ENCODE measurements at places on chromosomes 13 and 19.
A peak's percentile ranks its signal among the peaks of the same experiment; 100 is the strongest.

DNA sequence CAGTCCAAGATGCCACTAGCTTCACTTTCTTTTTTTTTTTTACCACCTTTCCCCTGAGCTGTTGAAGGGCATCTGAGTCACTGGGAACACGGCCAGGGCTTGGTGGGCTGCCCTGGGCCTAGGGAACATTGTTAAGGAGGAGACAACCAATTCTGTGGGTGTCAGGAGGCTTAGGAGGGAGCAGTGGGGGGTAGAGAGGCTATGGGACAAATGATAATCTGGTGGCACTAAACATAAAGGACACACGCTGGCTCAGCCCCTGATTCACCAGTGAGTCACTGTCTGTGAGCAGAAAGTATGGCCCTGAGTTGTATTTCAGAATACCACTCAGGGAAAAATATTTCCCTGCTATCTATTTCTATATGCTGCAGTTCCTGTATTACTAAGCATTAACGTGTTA, 207.8 kb downstream of the DCLK1 start:
- no peak for DNase-seq

GRCh38 chr19:34173193-34173956, 1.1 kb downstream of the LSM14A start:
- no peak for DNase-seq

- no peak for DNase-seq
Observed at GRCh38 chr13:111663953-111664421, 343.5 kb downstream of the TEX29 start.

DNA sequence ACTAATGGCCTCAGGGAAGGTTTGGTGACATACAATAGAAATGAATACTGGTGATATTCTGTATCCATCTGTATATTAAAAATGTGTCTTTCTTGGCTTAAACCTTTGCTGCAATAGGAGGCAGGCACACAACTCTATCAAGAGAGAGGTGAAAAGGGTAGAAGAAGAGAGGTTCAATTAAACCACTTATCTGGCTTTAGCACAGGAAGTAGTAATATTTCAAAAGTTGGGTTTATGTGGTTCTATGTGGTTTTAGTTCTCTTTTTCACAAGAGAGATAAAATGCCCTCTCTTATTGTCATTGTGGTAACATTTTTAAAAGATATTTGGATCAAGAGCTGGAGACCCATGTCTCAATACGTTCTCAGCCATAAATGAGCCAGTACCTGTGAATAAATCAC, 146.2 kb upstream of the FNDC3A start:
- no peak for DNase-seq

DNA sequence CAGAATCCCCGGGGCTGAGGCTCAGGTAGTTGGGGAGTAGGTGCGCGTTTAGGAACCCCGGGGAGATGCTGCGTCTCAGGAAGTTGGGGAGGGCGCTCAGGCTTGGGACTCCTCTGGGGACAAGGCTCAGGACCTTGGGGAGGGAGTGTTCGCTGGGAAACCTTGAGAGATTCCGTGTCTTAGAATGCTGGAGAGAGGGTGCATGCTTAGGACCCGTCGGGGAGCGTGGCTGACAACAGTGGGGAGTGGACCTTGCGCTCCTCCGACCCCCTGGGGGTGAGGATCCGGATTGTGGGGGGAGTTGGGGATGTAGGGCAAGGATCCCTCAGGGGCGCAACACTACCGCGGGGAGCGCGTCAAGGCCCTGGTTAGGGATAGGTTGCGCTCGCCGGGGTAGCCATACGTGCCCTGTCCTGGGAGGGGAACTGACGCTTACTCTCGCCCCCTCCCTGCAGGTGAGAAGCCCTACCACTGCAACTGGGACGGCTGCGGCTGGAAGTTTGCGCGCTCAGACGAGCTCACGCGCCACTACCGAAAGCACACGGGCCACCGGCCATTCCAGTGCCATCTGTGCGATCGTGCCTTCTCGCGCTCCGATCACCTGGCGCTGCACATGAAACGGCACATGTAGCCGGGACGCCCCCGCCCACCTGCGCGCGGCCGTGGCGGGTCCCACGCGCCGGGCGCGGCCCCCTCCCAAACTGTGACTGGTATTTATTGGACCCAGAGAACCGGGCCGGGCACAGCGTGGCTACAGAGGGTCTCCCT, 2.0 kb downstream of the KLF2 start:
- DNase-seq: no peak

GRCh38 chr13:51793570-51794271, 10.2 kb downstream of the DHRS12 start:
- peak; percentile 30 for DNase-seq

DNA sequence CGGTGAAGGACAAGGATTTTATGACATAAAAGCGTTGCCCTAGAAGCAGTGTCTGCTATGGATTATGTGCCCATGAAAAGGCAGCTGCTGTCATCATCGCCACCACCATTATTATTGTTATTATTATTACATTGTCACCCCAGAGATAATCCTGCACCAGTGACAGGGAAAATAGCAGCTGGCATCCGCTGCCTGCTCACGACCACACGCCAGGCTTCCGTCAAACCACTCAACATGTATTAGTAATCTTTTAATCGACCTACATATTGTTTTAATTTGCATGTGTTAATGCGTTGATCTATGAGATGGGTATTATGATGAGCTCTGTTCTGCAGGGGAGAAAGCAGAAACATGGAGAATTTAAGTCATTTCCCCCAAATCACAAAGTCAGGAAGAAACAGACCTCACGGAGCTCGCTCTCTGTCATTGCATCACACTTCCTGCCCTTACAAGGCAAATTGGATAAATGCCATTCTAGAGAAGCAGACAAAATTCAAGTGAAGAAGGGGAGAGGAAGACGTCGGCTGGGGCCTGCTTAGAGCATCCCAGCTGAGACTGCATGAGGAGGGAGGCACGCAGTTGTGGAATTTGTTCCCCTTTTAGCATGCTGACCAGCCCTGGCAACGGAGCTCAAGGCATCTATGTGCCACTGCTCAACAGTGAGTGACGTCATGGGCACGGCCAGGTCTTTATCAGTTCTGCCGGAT, at the start of gene FFAR3:
Gene FFAR3, plus strand, starts transcription at position 594 of the 707 bp plus-strand sequence. CDS start 431 bp downstream, outside the sequence.
- peak; percentile 24 for DNase-seq

DNA sequence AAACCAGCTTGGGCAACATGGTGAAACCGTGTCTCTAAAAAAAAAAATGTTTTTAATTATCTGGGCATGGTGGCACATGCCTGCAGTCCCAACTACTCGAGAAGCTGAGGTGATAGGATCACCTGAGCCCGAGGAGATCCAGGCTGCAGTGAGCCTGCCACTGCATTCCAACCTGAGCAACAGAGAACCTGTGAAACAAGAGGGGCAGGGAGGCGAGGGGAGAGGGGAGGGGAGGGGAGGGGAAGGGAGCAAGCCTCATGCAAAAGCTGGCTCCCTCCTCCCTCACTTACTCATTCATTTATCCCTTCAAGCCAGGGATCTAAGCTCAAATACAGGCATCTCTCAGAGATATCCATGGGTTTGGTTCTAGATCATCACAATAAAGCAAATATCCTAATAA, 8.9 kb downstream of the ATP7B start:
- DNase-seq: no peak

GRCh38 chr19:39778763-39779162, at the start of gene LEUTX:
Gene LEUTX (plus strand): TSS chr19:39778854. CDS start chr19:39778921, 67 bp downstream.
- DNase-seq: no peak

DNA sequence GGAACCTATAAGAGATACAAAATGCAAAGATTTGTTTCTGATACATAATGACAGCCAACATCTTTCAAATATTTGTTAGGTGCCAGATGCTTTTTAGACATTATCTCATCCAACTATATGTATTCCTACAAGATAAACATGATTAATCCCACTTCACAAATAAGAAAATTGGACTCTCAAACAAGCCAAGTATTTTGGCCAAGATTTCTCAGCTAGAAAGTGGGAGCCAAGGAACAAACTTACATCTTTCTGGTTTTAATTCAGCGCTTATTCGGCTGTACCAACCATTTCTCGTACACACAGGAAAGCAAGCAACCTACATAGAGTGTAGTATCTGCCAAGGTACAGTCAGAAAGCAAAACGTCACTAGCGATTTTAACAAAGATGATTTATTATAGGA, 85.7 kb upstream of the SERP2 start:
- DNase-seq: no peak

GRCh38 chr13:76470991-76471390, 415.2 kb downstream of the KCTD12 start:
- no peak for DNase-seq

DNA sequence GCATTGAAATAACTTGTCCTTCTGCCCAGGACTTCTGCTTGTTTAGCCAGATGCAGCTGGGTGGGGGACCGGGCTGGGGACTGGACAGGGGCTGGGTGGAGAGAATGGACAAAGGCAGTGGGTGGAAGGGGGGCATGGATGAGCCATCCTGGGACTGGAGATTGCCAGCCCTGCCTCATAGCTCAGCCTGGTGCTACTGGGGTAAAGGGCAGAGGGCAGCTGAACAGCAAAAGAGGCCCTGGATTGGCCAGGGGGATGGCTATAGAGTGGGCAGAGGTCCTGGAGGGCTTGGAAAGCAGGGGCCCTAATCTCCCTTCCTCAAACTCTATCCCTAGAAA, 17.7 kb upstream of the PLAUR start:
- peak; percentile 22 for DNase-seq

GRCh38 chr13:35769812-35770211, 293.3 kb upstream of the MAB21L1 start:
- DNase-seq: no peak

- DNase-seq: no peak
Observed at GRCh38 chr13:113857531-113858195, 6.2 kb downstream of the GAS6 start.

DNA sequence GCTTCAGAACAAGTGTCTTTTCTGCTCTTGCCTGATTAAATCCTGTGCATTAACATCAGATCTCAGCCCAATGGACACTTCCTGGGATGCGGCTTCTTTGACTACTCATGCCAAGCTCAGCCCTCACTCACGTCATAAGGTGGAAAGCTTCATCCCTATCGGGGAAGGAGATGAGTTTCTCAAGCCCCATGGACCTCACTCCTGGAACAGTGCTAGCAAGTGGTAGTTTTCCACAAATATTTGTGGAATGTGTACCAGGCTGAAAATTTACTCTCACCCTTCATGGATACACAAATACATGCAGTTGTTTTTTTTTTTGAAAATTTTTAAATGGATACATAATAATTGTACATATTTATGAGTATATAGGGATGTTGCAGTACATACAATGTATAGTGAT, 34.6 kb upstream of the FARP1 start:
- DNase-seq: no peak

DNA sequence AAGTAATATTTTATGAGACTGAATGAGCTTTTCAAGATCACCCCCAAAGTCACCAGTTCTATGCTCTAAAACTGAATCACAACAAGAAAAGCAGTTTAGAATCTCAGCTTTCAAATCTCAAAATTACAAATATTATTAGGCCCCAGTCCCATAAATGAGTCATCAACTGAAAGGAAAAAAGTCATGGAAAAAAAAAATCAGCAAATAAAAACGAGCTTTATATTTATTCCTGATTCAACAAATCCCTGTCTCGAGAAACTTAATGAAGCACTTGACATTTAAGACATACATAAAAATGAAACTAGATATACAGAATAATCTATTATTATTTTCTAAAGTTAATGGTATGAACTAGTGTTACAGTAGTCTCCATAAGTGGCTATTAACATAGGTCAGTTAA, 203.0 kb downstream of the DIAPH3 start:
- no peak for DNase-seq

GRCh38 chr13:31101472-31102170, 60.1 kb downstream of the HSPH1 start:
- DNase-seq: no peak

GRCh38 chr13:20701461-20701860, 2.0 kb upstream of the IL17D start:
- DNase-seq: no peak

GRCh38 chr13:36131222-36131930, at the start of gene DCLK1:
Gene DCLK1 (minus strand): TSS chr13:36131382.
- DNase-seq: peak; percentile 27

GRCh38 chr13:105925496-105925895, 610.0 kb downstream of the EFNB2 start:
- no peak for DNase-seq

GRCh38 chr19:41999071-41999877, 5.2 kb upstream of the ATP1A3 start:
- DNase-seq: no peak

GRCh38 chr19:1482361-1483130, 3.5 kb upstream of the C19orf25 start:
- DNase-seq: no peak

- DNase-seq: no peak
Observed at GRCh38 chr19:54282686-54283470, 2.0 kb upstream of the LILRB2 start.

- DNase-seq: no peak
Observed at GRCh38 chr19:30830875-30831274, 458.7 kb downstream of the ZNF536 start.

DNA sequence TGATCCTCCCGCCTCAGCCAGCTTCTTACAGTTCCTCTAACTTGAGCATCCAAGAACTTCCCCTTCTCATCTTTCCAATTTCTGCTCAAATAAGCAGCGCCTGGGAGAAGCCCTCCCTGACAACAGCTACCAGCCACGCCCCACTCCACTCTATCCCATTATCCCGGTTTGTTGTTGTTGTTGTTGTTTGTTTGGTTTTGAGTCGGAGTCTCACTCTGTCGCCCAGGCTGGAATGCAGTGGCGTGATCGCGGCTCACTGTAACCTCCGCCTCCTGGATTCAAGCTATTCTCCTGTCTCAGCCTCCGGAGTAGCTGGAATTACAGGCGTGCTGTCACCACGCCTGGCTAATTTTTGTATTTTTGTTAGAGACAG, 822 bp upstream of the PTPRS start:
- DNase-seq: no peak

DNA sequence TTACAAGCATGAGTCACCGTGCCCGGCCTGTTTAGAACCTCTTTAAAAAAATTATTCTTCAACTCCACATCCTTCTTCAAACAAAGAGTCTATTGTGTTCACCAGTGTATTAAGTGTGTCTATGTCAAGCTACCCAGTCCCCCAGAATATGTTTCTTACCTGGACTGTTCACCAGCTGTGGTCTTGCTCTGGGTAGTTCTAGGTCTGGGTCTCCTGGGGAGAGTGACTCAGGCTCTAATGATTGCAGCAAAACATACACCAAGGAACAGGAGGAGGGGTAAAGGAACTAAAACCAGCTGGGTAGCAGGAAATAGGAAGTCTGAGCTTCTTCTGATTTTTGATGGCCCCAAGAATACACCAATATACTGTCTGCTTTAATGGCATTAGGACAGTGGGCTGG, at the start of gene FPR1:
Gene FPR1, minus strand, starts transcription at position 224 of the 400 bp plus-strand sequence. CDS start 4,884 bp downstream, outside the sequence.
- no peak for DNase-seq

- DNase-seq: no peak
Observed at GRCh38 chr19:46180701-46181387, 32.8 kb downstream of the IGFL2 start.

DNA sequence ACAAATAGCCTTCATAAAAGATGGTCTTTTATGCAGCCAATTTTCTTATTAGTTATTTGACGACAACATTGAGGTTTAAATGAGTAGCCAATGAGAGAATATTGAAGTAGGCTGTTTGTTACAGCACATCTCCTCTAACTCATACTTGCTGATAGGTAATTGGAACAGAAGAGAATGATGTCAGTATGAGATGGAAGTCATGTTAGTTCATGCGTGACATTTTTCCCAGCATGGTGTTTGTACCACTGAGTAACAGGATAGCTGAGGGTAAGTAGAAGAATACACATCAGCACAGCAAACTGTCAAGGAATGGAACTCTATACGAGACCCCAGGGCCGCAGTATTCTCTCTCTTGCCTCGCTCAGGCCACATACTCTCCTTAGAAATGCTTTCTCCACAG, 37.2 kb downstream of the COL4A2 start:
- no peak for DNase-seq

GRCh38 chr13:98142380-98143156, at the start of gene FARP1:
Gene FARP1 (plus strand): TSS chr13:98143094. CDS start chr13:98213243, 70,149 bp downstream.
- peak; percentile 22 for DNase-seq

All from hippocampal formation (tissue), 2 donors.